ENCODE measurements at places on chromosomes 6 and 20. TPM values are rescaled to one million over a fixed set of nuclear protein-coding genes. Genes with fewer than 3 reads are reported as not detected.

Gene SLC4A11
- polyA plus RNA-seq, result 10.7 TPM

Gene UST
- 1.3 TPM for polyA plus RNA-seq

Gene IPCEF1
- polyA plus RNA-seq, result not detected

Gene LRP11
- polyA plus RNA-seq, result 48.9 TPM

Gene RBM39
- polyA plus RNA-seq, result 201 TPM

Gene TSHZ2
- polyA plus RNA-seq, result not detected

Gene RPL7L1
- 101 TPM for polyA plus RNA-seq

Gene RAB44
- 0.05 TPM for polyA plus RNA-seq

Gene CASS4
- 0.03 TPM for polyA plus RNA-seq

GRCh38 chr6:2209226-2209809, 36.1 kb downstream of the GMDS start:
- no peak for DNase-seq

- no peak for DNase-seq
These were observed 22.0 kb upstream of the SIRPD start for GRCh38 chr20:1579488-1579887.

- no peak for DNase-seq
These were observed 565.9 kb upstream of the RNF217 start for GRCh38 chr6:124396361-124396760.

- DNase-seq, result no peak
These were observed 40.6 kb downstream of the CTNNBL1 start for GRCh38 chr20:37734228-37734985.

- DNase-seq, result no peak
These were observed 124.5 kb upstream of the SAMD5 start for GRCh38 chr6:147384029-147384428.

- no peak for DNase-seq
These were observed 308.4 kb downstream of the NRN1 start for GRCh38 chr6:5698318-5698717.

DNA sequence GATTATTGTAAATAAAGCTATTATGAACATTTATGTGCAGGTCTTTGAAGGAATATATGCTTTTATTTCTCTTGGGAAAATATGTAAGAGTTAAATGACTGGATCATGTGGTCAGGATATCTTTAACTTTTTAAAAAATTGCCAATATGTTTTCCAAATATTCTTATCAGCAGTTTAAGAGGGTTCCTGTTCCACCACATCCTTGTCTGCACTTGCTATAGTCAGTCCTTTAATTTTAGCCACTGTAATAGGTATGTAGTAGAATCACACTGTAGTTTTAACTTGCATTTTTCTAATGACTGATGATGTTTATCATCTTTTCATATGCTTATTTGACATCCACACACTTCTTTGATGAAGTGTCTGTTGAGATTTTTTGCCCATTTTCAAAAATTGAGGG, 23.6 kb upstream of the HIVEP2 start:
- DNase-seq, result no peak

GRCh38 chr20:20407891-20408805, 40.2 kb downstream of the INSM1 start:
- peak; percentile 19 for DNase-seq

DNA sequence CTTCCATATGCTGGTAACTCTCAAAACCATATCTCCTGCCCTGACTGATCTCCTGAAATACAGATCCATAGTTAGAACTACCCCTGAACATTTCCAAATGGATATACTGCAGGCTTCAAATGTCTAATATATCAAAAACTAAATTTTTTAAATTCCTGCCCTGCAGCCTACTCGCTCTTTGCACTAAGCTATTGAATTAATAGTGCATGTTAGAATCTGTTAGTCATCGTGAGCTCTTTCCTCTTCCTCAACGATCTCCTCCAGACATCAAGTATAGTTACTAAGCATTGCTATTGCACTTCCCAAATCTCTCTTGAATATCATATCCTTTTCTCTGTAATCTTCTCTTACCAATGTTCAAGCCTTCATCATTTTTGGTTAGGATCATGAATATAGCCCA, 26.0 kb upstream of the RSPO3 start:
- no peak for DNase-seq

DNA sequence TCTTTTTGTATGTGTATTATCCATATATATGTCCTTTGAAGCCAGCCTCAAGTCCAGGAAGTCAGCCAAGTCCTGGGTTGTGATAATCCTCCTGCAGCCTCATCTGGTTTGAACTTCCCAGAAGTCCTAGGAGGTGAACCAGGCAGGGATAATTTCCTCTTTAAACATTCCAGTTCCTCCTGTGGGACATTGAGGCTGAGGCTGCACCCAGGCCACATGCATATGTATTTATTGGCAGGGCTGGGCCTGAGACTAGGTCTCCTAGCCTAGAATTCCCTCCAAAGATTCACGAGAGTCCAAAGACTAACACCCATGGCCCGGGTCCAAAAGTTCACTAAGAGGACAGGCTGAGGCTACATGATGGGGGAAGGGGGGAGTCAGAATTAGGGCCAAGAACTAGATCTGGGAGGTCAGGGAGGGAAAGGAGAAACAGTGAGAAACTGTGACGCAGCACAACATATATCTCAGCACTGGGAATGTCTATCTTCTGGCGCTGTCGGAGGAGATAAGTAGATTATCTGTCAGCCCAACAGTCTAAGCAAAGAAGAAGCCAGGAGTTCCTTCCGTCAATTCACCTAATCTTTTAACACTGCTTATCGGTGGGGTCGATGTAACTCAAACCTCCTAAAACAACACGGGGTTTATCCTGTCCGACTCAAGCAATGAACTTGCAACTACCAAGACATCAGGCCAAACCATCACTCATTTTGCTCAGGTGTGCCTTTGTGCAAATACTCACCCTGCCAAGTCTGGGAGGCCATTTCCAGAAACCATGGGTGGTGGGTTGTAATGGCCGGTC, 43.3 kb downstream of the SNX5 start:
- no peak for DNase-seq

- DNase-seq, result peak; percentile 40
These were observed 3.0 kb upstream of the CDH26 start for GRCh38 chr20:59955131-59955796.

GRCh38 chr6:168765752-168766151, 324.8 kb downstream of the SMOC2 start:
- no peak for DNase-seq

DNA sequence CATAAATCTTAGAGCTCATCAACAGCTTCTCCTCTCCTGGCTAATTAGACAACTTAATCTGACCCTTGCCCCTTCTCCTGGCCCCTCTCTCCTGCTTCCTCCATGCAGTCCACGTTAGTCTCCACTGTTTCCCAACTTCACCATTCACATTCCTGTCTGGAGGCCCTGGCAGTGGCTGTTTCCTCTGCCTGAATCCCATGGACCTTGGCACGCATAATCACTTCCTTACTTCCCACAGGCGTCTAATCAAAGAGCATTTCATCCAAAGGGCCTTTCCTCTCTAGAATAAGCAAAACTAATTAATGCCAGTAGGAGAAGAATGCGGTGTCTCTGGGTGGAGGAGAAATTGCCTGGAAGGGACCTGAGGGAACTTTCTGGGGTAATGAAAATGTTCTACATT, 16.4 kb upstream of the XRN2 start:
- DNase-seq, result no peak
